ENCODE measurements at places on chromosomes 2 and 18.

- DNase-seq = no peak
Measured at GRCh38 chr2:172340394-172340793, 87.0 kb upstream of the ITGA6 start.

DNA sequence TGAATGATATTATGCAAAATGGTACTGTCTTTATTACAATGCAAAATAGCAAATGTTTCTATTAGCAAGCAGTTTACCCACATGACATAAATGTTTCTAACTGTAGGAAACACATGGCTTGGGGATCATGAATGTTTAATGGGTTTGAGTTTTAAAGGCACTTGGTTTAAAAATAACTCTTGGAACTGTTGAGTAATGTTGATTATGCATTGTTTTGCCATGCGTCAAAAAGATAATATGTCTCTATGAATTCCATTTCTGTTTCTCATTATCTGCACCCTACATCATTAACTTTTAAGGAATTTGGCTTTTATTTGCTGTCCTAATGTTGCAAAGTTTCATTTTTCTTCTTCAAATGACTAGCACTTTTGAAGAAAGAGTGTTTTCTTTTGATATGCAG, 1355.5 kb downstream of the SUCLG1 start:
- DNase-seq = no peak

- no peak for DNase-seq
Measured at GRCh38 chr2:85844486-85844885, 44.3 kb downstream of the ST3GAL5 start.

DNA sequence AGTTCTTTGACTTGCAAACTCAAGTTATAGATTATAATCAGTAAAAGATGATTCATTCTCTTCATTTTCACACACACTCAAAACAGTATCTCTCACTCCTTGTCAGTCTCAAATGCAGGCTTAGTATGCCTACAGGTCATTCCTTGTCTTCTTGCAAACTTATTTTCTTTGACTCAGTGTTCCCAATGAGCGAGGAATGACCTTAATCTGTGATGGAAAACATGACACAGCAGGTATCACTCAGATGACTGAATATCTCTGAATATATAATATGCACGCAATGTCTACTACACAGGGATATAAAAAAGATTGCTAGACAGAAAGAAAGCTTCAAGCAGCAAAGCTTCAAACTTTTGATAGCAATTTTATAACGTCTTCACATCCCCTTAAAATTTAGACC, 127.8 kb upstream of the RGPD4 start:
- DNase-seq = no peak

DNA sequence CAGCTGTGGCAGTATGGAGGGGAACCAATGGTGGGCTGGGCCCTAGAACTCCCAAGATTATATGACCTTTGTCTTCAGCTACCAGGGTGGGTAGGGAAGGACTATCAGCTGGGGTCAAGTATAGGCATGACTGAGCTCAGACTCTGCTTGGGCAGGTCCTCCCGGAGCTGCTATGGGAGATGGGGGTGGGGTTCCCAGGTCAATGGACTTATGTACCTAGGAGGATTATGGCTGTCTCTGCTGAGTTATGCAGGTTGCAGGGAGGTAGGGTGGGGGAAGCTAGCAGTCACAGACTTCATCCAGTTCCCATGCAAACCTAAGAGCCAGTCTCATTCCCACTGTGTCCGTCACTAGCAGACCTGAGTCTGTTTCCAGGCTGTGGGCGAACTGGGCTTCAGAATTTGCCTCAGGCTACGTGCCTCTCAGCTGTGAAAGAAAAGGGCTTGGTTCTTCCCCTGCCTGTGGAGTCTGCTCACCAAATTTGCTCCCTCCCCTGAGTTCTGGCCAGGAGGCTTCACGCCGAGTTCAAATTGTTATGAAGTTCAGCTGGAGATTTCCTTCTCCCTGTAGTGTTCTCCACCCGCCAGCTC, 985.8 kb upstream of the NRXN1 start:
- no peak for DNase-seq

GRCh38 chr2:170201734-170202393, 23.9 kb downstream of the MYO3B start:
- no peak for DNase-seq

GRCh38 chr2:239238839-239239606, 161.8 kb downstream of the HDAC4 start:
- no peak for DNase-seq

DNA sequence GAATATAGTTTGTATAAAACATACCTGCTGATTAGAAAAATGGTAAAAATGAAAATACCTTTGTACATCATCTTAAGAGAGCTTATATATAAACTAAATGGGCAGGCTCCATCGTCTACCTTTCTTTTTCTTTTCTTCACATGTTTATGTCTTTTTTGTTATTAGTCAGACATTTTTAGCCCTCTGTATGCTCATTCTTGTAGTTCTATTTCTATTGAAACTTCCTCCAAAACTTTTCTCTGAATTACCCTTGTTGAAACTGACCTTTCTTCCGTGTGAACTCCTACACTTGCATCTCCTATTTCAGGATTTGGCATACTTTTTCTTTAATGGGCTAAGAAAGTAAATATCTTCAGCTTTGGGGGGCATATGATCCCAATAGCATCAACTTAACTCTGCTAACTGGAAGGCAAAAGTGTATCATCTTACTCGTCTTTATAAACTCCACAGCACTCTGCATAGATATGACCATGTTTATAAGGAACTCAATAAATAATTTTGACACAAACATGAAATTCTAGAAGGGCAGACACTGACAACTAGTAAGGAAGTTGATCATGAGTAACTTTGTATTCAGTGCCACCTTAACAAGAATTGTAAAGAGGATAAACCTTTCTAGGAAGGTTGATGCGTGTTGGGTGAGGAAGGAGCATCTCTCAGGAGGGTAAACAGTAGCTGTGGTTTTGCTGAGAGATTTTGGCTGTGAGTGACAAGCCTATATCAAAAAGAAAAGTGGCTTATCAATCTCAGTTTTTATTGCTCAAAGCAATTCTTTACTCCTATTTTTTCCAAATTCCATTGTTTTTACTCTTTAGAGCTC, 127.6 kb downstream of the PIK3C3 start:
- no peak for DNase-seq

- DNase-seq = no peak
Measured at GRCh38 chr18:79248495-79249060, 147.2 kb upstream of the NFATC1 start.

Measured in activated naive CD4-positive, alpha-beta T cell treated with Interleukin-2 at 50 U/mL for 16 hours (primary cell).